ENCODE measurements at places on chromosomes 12 and 14.

DNA sequence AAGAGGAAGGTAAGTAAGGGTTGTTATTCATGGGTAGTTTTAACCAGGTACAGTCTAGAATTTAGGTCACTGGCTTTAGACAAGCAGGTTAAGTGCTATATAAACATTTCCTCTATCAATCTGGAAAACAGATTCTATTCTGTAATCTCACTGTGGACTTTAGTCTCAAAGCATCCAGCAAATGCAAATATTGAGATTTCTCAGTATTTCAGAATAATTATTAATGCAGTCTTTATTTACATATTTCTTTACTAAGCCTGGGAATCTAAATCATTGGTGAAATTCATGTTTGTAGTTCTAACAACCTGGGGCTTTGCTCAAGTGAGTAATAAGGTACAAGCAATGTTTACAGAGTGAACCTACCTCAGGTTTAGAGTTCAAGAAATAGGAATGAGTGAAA is 61.9 kb downstream of the SLC41A2 start:
- no peak for DNase-seq

DNA sequence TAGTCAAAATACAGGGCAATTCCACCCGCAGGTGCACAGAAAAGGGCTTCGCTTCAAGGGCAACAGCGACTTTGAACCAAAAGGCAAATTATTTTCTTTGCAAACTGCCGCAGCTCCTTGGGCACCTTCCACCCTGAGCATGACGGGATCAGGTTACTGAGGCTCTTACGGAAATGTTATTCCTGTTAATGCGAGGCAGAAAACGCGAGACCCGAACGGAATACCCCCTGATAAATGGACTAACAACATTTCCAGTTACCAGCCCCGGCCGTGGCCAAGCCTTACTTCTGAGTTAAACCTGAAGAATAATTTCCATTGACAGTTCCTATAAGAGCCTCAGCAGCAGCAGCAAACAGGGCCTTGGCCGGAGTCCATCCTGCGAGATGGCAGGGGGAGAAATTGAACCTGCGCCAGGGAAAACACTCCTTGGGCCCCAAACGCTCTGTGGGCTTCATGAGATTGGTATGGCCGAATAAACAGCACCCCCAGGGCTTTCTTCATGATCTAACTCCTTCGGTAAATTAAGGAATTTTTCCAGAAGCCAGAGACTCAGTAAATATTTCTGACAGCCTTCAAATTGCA is 70.0 kb upstream of the DICER1 start:
- DNase-seq = no peak

- no peak for DNase-seq
Measured at GRCh38 chr14:70239802-70240201, 51.1 kb upstream of the SLC8A3 start.

GRCh38 chr12:14187002-14187401 is 178.5 kb upstream of the ATF7IP start:
- DNase-seq = no peak

- no peak for DNase-seq
Measured at GRCh38 chr12:41663598-41664265, 475.6 kb downstream of the PDZRN4 start.

GRCh38 chr12:62625228-62625627 is 158.6 kb downstream of the MON2 start:
- DNase-seq = no peak

DNA sequence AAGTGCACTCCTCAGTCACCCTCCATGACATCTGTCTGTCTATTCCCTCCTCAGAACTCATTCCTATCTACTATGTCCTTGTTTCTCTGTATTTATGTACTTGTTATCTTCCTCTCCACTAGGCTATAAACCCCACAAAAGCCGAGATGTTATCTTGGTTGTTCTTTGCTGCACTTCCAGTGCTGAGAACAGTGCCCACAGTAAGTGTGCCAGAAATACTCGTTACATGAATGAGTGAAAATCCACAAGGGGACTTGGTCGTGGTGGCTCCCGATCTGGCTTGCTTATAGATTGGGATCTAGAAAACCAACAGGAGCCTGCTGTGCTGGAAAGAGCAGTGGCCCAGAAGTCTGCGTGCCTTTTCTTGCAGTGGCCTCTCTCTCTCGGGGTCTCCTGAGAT is 111.9 kb upstream of the PRMT8 start:
- DNase-seq = no peak

DNA sequence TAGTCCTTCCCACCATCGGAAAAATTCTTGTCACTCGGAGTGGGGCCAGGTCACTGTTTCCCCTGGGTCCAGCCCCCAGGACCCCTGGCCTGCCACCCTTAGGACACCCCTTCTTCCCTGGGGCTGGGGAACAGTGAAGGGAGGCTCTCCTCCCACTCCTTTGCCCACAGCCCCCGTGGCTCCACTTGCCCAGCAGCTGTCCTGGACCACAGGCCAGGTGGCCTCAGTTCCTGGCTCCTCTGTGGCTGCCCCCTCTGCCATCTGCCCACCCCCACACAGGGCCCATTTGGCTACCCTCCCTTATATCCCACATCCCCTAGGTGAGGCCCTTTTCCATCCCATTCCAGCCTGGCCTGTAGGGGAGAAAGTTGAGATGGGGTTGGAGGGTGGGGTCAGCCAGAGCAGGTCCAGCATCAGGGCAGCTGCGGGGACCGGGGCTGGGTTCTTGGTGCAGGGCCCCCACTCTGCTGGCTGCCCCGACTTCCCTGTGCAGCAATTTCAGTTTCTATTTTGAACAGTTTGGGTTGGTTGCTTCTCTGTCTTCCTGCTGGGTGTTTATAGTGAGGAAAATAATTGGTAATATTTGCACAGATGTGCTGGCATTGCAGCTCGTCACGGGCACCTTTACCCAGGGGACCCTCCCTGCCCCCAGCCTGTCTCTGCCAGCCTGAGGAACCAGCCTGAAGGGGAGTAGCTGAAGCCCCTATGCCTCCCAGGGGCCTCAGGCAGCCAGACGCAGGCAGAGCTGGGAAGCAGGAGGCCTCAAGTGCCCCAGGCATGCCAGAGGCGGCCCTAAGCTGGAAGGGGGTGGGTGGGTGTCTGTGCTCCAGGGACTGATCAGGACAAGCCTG is 23.4 kb downstream of the SYNDIG1L start:
- DNase-seq = no peak

GRCh38 chr14:92944976-92945375 is 22.0 kb downstream of the CHGA start:
- DNase-seq = no peak

DNA sequence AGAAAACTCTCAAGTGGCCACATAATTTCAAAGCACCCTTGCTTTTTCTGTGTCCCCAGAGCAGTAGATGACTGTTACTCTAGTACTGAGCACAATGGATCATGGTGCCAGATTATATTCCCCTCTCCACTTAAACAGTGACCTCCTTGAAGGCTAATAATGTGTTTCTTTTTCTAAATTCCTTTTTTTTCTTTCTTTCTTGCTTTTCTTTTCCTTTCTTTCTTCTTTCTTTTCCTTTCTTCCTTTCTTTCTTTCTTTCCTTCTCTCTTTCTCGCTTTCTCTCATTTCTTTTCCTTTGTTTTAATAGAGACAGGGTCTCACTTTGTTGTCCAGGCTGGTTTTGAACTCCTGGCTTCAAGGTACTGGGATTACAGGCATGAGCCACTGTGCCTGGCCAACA is 26.2 kb upstream of the TSPAN11 start:
- no peak for DNase-seq

GRCh38 chr12:95882080-95882479 is 23.3 kb downstream of the SNRPF start:
- no peak for DNase-seq

GRCh38 chr14:79613625-79614024 is 597.7 kb downstream of the DIO2 start:
- DNase-seq = no peak

DNA sequence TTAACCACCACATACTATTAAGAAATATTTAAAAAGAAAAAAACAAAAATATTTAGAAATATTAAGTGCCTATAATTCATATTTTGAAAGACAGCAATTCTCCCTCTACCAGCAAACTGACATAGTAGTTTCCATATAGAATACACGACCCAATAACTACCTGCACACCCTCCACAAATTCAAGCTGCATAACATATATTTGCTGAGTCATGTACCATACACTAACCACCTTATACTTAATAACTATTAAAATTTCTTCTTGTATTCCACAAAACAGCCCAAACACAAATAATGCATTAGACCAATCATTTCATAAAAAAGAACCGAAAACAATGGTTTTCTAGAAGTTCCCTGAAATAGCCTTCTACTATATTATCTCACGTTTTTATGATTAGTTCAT is 21.7 kb downstream of the GTF2A1 start:
- no peak for DNase-seq

- DNase-seq = no peak
Measured at GRCh38 chr12:12378616-12379015, 21.7 kb downstream of the BORCS5 start.

DNA sequence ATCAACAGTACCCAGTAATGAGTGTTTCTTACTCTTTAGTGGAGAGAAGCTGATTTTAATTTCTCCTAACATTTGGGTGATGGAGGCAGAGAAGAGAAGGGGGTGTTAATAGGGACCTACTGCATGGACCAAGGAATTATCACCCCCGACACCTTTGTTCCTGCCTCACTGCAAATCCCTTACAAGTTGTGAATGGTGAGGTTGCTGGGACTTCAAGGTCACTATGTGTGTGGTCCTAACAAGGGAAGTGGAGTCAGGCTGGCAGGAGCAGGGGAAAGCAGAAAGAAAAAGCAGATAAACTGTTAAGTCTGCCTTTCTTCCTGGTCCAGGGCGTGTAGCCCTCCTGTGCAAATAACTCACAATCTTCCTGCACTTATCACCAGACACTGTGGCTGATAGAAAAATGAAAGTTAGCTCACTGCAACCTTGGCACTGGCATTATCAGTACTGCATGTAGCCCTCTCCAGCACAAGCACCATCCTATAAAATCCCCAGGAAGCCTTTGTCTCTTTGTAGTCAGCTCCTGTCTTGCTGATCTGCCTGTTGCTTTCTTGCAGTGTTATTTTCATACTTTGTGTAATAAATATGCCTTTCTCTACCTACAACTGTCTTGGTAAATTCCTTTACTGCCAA is 112.3 kb upstream of the DNM1L start:
- DNase-seq = no peak
